ENCODE measurements at places on chromosomes 2 and 18.
A peak's percentile ranks its signal among the peaks of the same experiment; 100 is the strongest.

GRCh38 chr2:147829106-147829505 is 15.7 kb upstream of the ACVR2A start:
- DNase-seq = no peak

DNA sequence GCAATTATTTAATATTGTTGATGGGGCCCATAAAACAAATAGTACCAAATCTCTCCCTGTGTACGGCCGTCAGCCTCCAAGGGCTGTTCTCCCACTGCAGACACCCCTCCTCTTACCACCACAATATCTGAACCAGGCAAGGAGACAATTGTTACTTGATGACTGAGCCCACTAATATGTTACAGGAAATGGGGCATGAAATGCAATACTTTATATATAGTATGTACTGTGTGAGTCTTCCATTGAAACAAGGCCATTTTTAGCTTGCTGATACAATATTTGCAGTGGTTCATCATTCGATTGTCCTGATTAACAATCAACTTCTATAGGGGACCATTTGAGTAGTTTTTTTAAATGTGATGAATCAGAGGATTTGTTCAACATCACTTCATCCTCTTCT is 307.3 kb downstream of the GBX2 start:
- DNase-seq = no peak

- DNase-seq = no peak
Observed at GRCh38 chr2:74199871-74200305, 1.5 kb downstream of the MTHFD2 start.

GRCh38 chr2:30694286-30695055 is 112.8 kb downstream of the CAPN13 start:
- DNase-seq = no peak

DNA sequence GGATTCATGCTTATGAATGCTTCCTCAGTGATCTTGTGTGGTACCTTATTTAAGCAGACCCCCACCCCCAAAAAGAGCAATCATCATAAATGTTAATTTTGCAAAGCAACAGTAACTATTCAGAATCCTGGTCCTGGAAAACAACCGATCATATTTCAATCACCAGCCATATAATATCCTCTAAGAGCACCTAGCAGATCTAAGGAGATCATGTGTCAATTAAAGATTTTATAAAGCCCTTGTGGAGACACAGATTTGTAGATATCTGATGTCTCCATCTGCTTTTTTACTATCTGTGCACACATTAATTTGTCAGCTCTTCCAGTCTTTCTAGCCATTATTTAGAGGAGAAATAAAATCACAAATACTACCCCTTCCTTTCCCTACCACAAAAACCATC is 423.7 kb downstream of the TGIF1 start:
- no peak for DNase-seq

DNA sequence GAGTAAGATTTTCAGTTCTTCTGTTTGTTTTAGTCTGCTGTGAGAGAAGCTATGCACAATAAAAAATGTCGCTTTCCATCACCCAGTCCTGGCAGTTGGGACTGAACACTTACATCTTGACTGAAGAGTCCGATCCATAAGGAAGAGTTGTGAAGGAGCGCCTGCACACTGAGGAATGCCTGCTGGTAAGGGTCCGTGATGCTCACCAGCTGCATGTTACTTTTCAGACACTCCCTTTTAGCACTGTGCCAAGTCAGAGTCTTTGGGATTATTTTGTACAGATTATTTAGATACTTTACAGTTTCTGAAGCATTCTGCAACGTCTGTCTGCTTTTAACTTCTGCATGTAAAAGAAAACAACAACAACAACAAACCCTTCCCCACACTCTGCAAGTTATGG is 42.6 kb upstream of the CD302 start:
- no peak for DNase-seq

DNA sequence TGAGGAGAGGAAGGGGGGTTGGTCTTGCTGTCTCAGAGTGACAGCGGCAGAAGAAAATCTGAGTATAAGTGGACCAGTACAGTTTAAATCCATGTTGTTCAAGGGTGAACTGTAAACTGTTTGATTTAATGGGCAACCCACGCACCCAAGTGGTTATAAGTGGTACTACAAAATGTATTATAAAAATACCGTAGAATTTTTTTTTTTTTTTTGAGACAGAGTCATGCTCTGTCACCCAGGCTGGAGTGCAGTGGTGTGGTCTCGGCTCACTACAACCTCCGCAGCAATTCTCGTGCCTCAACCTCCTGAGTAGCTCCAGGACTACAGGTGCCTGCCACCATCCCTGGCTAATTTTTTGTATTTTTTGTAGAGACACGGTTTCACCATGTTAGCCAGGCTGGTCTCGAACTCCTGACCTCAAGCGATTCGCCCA is 2.1 kb upstream of the CHCHD5 start:
- DNase-seq = peak; percentile 44

- DNase-seq = no peak
Observed at GRCh38 chr2:75787532-75788132, 76.9 kb upstream of the GCFC2 start.

- no peak for DNase-seq
Observed at GRCh38 chr18:22926454-22926853, 6.7 kb upstream of the RBBP8 start.

GRCh38 chr2:223633656-223634055 is 31.5 kb upstream of the SCG2 start:
- DNase-seq = no peak

- no peak for DNase-seq
Observed at GRCh38 chr2:234861841-234862735, 89.7 kb upstream of the SH3BP4 start.

- no peak for DNase-seq
Observed at GRCh38 chr2:55269645-55269990, 587 bp upstream of the MTIF2 start.

- no peak for DNase-seq
Observed at GRCh38 chr2:183614799-183615435, 490.7 kb downstream of the NUP35 start.

- DNase-seq = no peak
Observed at GRCh38 chr18:44699572-44700261, 19.0 kb downstream of the SETBP1 start.

DNA sequence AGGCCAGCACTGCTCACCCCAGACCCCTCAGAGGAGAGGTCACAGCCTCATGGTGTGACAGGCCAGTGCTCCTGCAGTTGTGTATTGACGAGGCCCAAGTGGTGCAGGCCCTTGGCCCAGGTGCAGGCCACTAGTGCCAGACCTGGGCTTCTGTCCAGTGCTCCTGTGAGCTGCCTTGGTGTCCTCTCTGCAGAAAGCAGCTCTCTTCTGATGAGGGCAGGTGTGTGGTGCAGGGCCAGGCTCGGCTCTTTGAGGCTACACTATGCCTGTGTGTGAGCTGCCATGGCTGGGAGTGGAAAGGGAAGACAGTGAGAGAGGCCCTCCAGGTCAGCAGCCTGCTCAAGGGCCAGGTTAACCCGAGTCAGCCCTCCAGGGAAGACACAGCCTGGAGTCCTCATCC is 17.1 kb downstream of the EHD3 start:
- no peak for DNase-seq

- no peak for DNase-seq
Observed at GRCh38 chr2:38315707-38316333, 61.3 kb downstream of the ATL2 start.

GRCh38 chr2:99085421-99085820 is 56.1 kb upstream of the C2orf15 start:
- peak; percentile 14 for DNase-seq

- DNase-seq = no peak
Observed at GRCh38 chr2:201696151-201696659, 2.2 kb downstream of the MPP4 start.

DNA sequence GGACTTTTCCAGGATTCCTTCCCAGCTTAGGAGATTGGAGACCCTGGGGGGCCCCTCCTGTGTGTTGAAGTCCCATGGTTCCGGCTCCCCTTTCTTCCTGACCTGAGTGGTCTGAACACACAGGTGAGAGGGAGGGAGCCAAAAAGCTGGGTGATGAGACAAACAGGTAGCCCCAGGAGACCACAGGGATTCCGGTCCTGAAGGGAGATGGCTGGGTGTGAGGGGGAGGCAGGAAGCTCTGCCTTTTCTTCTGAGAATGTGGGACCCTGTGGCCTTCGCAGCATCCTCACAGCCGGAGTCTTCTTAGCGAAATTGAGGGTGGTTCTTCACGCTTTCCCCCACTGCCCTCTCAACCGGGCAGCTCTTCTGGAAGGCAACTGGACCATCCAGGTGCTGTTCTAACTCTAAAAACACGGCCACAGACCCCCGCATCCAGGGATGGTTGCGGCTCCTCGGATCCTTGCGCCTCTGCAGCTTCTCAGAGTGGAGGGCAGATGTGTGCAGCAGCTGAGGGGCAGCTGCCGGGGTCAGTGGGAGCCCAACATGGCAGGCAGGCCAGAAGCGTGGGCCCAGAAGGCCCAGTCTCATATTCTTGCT is 4.4 kb downstream of the SLC66A3 start:
- no peak for DNase-seq

DNA sequence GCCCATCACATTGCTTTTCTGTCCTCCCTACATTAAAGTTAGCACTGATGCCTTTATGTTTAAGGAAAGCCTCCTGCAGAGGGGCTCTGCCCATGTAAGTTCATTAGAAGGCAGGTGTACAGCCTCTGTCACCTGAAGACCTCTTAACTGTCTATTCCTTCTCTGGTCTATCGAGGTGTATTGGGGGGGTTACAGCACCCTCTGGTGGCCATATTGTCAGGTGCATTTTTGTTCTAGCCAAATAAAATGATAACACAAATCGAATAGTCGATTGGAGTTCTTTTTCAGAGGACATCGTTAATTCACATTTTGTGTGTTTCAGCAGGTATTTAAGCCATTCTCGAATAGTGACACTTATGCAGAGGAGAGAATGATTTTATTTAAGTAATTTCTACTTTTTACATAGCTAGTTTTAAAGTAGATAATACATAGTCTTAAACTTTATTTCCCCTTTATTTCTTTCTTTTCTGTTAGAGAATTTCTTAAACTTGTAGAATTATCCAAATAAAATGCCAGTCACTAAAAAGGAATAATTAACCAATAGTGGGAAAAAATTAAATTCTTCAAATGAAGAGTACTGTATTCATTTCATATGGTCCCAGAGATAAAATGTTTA is 136.8 kb downstream of the NEDD4L start:
- DNase-seq = no peak

DNA sequence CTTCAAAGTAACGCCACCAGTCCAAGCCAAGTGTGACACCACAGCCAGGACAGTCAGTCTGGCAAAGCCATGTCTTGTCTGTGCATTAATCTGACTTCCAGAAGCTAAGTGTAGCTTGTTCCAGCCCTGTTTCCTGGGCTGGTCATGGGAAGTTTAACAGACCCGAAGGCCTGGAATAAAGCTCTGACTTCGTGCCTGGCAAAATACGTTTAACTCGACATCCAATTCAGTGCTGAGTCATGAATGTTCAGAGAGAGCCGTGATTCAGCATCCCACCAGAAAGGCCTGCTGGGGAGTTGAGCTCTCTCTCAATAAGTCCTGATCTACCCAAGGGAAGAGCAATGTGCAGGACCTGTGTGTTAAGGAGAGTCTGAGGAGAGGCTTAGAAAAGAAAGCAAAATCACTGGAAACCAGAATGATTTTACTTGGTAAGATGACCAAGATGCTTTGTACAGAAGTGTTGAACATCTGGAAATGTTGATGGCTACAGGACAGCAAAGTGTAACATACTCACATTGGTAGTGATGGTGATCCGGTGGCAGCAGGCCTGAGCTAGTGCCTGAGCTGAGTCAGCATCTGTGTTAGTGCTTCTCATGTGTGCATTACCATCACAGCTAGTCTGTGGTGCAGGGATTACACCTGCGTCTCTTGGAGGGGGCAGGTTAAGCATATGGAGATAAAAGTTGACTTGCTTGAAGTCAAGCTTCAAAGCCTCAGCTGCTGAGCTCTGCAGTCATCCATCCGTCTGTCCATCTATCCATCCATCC is 743.7 kb upstream of the HS6ST1 start:
- no peak for DNase-seq

DNA sequence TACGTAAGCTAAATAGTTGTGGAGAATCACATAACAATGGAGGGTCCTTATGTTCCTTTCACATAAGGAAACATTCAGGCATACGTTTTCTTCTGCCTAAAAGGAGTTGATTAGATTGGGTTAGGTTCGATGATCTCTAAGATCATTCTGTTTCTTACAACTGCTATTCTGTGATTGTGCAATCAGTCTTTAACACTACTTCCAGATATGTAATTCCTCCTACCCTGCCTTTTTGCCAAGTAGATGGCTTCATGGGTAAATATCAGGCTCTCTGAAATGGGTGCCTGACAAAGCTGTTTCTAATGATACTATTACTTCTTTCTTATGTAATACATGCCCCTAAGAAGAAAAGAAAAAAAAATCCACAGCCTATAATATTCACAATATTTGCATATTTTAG is 321.5 kb downstream of the XIRP2 start:
- no peak for DNase-seq

GRCh38 chr2:8574196-8575037 is 107.4 kb upstream of the ID2 start:
- DNase-seq = no peak

- no peak for DNase-seq
Observed at GRCh38 chr2:48940606-48941005, 185.1 kb upstream of the LHCGR start.

DNA sequence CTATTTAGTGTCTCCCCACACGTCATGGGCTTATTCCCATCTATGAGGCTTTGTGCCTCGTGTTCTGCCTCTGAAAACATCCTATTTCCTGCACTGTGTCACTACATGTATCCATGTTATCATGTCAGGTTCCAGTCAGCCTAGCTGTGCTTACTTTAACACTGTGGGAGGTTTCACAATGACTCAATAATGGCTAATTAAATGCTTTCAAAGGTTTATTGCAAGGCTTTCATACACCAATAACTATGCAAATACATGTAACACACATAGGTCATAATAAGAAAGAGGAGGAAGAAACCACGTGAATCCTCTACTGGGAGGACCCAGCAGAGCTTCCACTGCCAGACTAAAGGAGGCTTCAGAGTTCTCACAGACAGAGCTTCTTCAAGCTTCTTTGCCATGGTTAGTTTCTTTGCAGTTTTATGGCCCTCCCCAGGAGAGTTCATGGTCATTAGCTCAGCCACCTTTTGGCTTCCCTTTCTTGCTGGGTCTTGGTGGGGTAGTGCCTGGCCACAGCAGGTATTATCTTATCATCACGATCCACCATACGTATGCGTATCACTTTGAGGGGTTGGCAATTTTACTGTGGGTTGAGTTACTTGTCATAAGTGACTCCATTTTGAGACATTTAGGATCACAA is 5.1 kb upstream of the COLEC12 start:
- DNase-seq = no peak

- no peak for DNase-seq
Observed at GRCh38 chr2:132256251-132256902, 94.6 kb upstream of the ANKRD30BL start.

DNA sequence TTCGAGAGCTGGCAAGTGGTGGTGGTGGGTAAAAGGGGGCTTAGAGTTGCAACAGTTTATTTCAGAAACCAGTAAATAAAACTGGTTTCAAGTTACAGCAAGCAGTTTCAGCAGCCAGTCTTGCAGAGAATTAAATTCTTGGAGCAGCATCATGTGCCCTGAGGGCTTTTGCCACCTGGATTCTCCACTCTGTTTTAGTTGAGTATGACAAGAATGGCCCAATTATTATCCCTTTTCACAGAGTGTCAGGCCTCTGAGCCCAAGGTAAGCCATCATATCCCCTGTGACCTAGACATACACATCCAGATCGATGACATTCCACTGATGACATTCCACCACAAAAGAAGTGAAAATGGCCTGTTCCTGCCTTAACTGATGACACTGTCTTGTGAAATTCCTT is 72.8 kb upstream of the FANCL start:
- no peak for DNase-seq

- DNase-seq = no peak
Observed at GRCh38 chr18:60691061-60691460, 318.5 kb upstream of the MC4R start.

GRCh38 chr2:111659361-111660333 is 224.3 kb downstream of the ANAPC1 start:
- peak; percentile 38 for DNase-seq

Measured in GF-D8 (cell line).